ENCODE measurements at places on chromosomes 6 and 20.

DNA sequence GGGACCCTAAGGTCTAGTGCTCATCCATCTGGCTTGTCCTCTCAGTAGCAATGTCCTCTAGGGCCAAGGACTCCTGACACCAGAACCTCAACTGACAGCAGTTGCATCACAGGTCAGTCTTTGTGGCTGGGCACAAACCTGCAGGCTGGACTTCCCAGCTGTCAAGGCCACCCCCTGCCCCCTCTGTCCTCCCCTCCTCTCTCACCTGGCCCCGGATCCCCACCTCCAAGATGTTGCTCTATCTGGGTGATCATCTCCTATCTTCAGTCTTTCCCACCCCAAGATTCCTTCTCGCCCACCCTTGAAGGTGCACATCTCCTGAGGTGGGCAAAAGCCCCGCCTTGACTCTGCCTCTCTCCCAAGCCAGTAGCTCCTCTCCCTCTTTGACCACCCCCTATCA, 131.8 kb upstream of the SRSF6 start:
- no peak for DNase-seq

GRCh38 chr20:53510262-53510661, 83.4 kb downstream of the ZNF217 start:
- DNase-seq: no peak

DNA sequence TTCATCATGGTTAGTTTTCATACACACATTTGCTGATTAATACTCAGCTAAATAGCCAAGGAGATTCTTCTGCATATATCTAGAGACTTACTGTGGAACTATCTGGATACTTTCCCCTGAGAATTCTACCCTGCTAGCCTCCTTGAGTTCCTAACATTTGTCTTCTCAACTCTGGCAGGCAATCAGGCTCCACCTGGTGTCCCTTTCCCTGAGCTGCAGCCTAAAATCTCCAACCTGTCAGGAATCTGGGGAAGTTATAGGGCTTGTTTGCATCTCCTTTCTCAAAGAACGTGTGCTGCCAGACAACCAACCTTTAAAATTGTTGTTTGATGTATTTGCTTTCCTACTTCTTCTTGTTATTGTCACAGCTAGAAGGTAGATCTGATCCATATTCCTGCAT, 73.4 kb downstream of the FUT9 start:
- no peak for DNase-seq

DNA sequence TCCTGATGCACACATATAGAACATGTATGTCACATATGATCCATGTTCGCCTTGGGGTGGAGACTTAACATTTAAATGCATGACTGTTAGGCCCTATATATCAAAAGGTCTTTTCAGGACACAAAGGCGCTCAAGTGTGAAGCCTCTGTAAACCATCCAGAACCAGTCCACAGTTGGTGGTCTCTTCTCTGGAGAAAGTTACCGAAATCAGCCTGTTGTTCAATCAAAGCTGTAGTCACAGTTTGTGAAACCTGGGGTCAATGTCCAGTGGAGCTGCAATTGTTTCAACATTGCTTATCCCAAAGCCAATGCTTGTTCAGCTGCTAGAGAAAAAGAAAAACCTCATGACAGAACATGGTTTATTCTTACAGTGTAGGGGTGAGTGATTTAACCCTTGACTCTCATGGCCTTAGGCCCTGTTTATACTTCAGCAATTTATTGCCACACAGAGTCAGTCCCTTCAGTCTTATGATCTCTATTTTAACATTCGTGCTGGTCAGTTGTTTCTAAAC, 193.6 kb upstream of the CST7 start:
- DNase-seq: no peak

- DNase-seq: no peak
Measured at GRCh38 chr20:22775671-22776139, 191.3 kb upstream of the FOXA2 start.

DNA sequence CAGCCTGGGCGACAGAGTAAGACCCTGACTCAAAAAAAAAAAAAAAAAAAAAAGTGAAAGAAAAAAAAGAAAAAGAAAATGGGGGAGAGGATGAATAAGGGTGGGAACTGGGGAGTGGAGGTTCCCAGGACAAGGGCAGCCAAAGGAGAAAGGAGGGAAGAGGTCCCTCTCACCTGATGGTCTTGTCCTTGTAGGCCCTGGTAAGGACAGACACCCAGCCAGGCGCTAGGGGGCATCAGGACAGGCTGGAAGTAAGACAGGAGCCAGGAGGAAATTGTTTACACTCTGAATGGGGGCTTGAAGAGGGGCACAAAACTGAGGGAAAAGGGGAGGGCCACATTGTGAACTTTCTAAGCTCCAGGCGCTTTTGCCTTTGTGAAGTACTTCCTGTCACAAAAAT, 2.3 kb upstream of the ALDH5A1 start:
- DNase-seq: no peak

- DNase-seq: no peak
Measured at GRCh38 chr6:106099235-106099537, 13.1 kb downstream of the PRDM1 start.

- DNase-seq: no peak
Measured at GRCh38 chr20:11332381-11332780, 585.3 kb upstream of the BTBD3 start.

DNA sequence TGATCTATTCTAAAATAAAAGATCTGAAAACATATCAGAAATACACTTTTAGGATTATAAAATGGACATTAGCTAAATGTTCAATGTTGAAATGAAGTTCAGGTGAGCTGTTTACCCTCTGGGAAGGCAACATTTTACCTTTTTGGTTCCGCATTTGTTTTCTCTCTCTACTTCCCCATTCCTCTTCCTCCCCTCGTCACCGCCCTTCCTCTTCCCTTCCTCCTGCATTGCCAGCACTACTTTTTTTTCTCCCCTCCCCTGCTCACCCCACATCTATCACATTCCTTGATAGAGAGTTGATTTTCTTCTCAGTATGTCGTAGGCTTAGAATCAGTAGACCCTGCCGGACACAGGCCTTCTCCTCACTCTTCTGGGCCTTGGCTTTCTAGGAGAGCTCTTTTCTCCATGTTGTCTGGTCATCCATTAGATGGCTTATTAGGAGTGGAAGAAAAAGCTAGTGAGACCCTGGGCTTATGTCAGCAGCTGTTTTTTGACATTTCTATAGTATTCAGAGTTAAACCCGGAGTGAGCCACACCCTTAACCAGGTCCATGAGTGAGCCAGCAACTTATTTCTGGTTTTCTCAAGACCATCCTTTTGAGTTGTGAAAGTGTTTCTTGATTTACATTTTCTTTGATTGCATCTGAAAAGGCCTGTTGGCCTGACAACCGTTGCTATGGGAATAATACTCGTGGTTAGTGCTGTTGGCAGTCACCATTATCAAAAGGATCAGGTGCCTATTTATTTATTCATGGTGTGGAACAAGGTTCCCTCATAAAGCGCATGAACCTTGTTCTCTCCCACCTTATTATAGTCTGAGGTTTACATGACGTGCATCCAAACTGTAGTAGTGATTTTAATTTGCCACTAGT, 90.9 kb downstream of the DTD1 start:
- DNase-seq: no peak

GRCh38 chr6:106637051-106637716, 7.8 kb downstream of the QRSL1 start:
- no peak for DNase-seq

DNA sequence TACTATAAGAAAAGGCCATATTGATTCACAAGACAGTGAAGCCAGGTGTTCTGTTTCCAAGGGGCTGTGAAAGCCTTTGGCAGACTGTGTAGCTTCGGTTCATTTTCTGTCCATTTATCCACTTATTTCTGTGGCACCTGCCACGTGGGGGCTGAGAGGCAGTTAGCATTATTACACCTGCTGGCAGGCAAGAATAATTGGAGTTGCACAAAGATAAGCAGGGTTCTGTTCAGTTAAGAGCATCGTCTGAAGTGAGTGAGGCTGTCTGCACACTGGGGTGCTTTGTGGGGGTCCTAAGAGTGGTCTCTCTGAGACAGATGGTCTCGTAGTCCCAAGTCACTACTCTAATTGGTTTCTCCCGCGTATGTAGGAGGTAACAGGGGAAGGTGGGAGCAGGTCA, 60.6 kb upstream of the CCN6 start:
- DNase-seq: no peak

- no peak for DNase-seq
Measured at GRCh38 chr20:61898405-61898804, 167.3 kb downstream of the TAF4 start.

- no peak for DNase-seq
Measured at GRCh38 chr6:112903361-112903760, 556.2 kb downstream of the RFPL4B start.

DNA sequence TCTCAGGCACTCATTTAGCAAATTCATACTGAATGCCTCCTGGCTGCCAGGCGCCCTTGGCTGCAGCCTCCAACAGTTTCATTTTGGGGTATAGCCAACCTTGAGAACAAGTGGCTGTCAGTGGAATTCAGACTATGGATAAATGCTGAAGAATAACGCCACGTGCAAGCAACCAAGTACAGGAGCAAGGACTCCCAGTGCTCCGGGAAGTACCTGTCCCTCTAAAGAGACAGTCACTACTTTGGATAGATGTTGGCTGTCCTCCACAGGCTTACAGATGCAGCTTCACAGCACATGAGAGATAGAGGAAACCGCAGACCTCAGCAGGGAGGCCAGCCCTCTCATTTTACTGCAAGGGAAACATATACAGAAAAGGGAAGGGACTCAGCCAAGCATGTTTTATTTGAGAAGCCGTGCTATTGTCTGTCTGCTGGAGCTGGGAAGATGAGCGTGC, 658.2 kb downstream of the PTPRT start:
- DNase-seq: no peak

DNA sequence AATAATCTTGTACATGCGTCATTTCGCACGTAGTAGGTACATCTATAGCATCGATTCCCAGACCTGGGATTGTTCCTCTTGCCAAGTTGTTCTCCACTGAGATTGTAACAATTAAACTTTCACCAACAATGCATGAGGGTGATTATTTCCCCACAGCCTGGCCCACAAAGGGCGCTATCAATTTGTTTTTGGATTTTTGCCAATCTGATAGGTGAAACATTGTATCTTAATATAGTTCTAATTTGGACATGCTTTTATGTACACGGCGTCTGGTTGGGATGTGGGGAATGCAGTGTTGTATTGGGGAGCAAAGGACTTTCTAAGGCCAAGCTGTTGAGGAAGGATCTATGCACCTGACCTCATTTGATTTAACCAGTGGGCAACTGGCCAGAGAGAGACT, 59.5 kb downstream of the VEGFA start:
- no peak for DNase-seq

DNA sequence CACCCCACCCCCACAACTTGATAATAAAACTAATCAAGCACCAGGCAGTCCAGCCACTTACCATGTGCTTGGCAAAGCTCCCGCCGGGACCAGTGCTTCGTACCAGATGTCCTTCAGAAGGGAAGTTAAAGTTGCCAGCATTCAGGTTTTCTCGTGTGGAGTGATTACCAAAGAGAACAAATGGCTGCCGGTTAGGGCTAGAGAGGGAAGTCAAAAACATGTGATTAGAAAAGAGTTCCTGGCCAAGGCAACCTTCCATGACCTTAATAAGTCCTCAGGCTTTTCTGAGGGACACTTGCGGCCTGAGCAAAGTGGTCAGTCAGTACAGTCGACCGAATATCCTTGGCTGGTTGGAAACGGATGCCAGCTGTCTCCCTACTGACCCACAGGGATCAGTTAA, 67.0 kb downstream of the DNAAF9 start:
- no peak for DNase-seq

- no peak for DNase-seq
Measured at GRCh38 chr6:143139239-143139784, 78.6 kb downstream of the AIG1 start.

- no peak for DNase-seq
Measured at GRCh38 chr20:45918182-45918737, 6.3 kb upstream of the PLTP start.

DNA sequence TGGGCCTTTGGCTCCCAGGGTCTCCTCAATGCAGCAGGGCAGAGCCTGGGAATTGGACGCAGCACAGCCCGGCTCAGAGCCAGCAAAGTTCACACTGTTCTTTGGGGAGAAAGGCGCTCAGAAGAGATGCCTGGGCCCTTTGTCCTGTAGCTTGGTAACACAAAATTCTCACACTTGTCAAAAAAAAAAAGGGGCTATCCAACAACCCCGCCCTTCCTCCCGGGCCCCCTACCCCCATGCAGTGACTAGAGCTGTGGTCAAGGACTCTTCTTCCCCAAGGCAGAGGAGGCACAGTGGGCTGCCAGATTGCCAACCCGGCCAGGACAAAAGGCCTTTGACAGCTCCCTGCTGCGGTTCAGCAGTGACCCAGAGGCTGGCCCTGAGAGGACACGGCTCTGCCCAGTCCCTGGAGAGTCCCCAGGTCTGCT, 2.0 kb downstream of the NKAIN4 start:
- DNase-seq: no peak

DNA sequence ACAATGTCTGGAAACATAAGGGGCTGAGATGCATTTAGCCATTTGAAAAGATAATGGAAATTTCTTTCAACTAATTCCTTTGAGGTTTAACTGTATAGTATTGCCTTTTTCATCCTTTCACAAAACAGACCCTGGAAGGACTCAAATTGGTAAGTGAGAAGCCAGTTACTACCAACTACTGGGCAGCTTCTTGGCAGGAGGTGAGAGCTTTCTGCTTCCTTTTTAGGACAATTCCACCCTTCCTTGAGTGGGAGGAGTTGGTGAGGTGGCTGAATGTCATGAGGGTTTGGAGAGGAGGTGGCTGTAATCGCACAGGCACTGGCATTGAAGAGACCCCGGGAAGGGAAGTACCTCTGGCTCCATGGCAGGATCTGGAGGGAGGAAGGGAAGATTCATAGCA, 341.1 kb downstream of the NRN1 start:
- DNase-seq: no peak

DNA sequence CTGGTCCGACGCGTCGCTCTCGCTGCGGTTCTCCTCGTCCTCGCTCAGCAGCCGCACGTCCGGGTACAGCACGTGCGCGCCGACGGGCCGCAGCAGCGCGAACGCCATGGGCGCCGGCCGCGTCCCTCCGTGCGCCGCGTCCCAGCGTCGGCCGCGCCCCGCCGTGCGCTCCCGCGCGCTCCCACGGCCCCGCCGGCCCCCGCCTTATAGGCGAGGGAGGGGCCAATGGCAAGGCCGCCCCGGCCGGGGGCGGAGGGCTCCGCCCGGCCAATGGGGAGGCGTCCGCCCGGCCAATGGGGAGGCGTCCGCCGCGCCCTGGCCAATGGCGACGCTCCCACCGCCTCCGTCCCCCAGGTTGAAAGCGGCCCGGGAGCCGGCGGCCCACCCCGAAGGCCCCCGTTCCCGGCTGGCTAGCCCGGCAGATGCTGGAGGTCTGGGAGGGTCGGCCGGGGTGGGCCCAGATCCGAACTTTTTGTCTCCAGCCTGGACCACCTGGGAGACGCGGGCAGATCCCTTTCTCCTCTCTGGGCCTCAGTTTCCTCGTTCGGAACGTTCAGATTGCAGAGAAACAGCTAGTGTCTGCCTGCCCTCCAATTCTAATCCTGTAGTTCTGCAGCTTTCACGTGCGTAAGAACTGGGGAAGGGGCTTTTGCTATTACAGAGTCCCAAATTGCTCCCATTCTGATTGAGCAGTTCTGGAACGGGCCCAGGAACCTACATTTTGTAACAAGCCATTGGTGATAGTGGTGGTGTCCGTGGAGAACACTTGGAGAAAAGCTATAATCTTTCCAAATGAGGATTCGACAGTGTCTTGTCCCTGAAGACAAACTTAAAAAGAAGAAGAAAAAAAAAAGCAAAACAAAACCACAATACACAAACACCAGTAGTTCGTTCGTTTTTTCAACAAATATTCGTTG, at the start of gene TCF15:
Gene TCF15, minus strand, starts transcription at position 180 of the 917 bp plus-strand sequence. Its CDS starts 72 bp downstream, at position 108.
- DNase-seq: no peak

GRCh38 chr6:139030228-139030963, 1.9 kb downstream of the ABRACL start:
- DNase-seq: no peak

- DNase-seq: no peak
Measured at GRCh38 chr6:111956098-111956497, 82.8 kb upstream of the FYN start.

All from cerebellar nuclear complex (tissue), 1 donor.